ENCODE measurements at places on chromosomes 1 and 21.

- no peak for DNase-seq
Measured at GRCh38 chr1:247335882-247336281, 4.2 kb upstream of the ZNF496 start.

- no peak for DNase-seq
Measured at GRCh38 chr1:78035121-78035520, 10.6 kb upstream of the GIPC2 start.

GRCh38 chr1:25030012-25030411 is 99.9 kb upstream of the RUNX3 start:
- DNase-seq = no peak

GRCh38 chr1:12422488-12422887 is 192.7 kb downstream of the VPS13D start:
- no peak for DNase-seq

DNA sequence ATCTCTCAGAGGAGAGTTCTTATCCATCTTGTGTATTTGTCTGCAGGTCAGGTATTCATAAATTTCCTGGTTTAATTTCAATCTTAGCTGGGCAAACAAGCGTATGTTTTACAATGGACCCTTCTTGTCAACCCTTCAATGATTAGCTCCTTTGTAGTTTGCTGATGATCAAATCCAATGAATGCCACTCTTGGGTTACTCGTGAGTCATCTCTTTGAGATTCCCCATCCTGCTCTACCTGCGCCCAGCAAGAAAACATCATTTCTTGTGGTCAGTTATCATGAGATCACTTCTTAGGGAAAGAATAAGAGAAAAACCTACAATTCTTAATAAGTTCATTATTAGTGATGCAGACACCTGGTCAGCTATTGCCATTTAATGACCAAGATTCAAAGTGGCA is 572.3 kb upstream of the PKN2 start:
- DNase-seq = no peak

- no peak for DNase-seq
Measured at GRCh38 chr1:153141377-153141776, 9.3 kb downstream of the SPRR2G start.

Measured in muscle of back (tissue), 13 donors.